ENCODE measurements at places on chromosomes 2 and 18.

- DNase-seq: no peak
Observed at GRCh38 chr2:36246320-36246990, 109.1 kb upstream of the CRIM1 start.

- DNase-seq: no peak
Observed at GRCh38 chr2:181902625-181903024, 11.1 kb downstream of the ITPRID2 start.

DNA sequence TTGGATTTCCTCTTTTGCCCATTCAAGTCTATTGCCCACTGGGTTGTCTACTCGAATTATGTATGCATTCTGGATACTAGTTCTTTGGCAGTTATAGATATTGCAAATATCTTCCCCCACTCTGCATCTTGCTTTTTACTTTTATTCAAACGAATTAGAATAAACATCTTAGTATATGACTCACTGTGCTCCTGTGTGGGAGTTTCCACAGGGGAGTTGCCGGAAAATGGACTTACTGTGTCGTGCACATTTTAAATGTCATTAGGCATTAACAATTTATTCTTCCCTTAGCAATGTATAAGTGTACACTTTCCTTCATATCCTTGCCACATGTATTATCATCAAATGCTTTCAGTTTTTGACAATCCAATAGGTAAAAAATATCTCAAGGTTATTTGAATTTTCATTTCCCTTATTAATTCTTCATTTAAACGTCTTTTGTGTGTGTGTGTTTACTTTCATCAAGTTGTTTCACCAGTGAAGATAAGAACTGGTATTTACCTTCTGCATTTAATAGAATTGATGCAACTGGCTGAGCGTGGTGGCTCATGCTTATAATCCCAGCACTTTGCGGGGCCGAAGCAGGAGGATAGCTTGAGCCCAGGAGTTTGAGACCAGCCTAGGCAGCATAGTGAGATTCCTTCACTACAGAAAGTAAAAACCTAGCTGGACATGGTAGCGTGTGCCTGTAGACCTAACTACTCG lies 4.6 kb upstream of the UGT1A5 start:
- DNase-seq: no peak

DNA sequence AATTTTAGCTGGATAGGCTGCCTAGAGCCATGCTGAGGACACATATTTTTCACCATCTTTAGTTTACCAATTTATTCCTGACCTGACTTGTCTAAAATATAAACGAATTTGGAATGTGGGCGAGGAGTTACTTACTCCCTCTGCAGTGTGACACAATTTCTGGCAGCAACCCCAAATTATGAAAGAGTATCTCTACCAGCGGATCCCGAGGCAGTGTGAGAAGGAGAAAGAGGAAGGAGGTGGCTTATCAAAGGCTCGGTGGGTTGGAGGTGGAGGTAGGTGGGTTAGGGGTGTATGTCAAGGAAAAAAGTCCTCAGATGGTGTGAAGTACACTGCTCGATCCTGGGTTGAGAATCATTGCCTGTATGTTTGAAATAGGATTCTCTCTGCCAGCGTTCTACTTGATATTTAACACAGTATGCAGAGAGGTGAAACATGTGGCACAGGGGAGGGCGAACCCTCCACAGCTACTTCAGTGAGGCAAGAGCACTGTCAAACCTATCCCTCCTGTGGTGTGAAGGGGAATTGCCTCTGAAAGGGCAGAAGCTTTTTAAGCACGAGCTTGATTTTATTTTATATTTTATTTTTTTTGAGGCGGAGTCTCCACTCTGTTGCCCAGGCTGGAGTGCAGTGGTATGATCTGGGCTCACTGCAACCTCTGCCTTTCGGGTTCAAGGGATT lies 76.0 kb downstream of the RFTN2 start:
- no peak for DNase-seq

GRCh38 chr2:133532919-133533318 lies 35.3 kb downstream of the NCKAP5 start:
- no peak for DNase-seq

Data from NCI-H187 treated with DMSO at 0.1 percent for 48 hours (cell line).